ENCODE measurements at places on chromosomes 12 and 14.

DNA sequence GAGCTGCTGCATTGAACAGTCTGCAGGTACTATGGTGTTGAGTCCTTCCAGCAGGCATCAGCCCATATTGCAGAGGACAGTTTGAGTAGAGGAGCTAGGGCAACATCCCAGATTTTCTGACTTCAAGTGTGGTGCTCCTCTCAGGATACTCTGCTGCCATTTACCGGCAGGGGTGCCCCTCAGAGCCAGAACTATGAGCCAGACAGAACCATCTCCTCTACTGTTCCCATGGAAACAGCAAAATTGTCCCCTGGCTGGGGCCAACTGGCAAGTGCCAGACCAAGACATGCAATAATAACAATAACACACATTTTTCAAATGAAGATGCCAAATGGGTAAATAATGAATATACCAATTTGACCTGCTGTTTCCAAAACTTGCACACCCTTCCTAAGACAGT is 102.9 kb downstream of the ADCK1 start:
- DNase-seq: no peak

DNA sequence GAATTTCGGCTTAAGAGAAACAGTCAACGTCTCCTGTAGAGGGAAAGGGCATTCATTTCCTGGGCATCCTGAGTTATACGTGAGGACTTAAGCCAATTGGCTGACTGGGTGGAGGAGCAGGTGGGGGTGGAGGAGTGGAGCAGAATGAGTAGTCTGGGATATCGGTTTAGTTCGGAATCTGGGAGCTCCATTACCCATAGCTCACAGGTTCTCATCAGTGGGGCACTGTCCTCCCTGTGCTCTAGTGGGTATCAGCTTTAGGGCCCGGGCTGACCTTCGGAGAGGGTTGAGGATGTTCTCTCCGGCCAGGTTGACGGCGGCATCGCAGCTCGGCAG is 704 bp downstream of the SDR39U1 start:
- no peak for DNase-seq

DNA sequence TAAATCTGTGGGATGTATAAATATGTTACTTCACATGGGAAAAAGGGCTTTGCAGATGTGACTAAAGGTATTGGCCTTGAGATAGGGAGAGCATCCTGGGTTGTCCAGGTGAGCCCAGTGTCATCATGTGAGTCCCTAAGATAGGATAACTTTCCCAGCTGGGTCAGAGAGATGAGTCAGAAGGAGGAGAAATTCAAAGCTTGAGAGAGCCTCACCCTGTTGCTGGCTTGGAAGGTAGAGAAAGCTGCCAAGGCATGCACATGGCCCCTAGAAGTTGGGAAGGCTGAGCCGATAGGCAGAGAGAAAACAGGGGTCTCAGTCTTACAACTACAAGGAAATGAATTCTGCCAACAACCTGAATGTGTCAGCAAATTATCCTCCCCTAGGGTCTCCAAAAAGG is 213.0 kb downstream of the ADGRD1 start:
- no peak for DNase-seq

DNA sequence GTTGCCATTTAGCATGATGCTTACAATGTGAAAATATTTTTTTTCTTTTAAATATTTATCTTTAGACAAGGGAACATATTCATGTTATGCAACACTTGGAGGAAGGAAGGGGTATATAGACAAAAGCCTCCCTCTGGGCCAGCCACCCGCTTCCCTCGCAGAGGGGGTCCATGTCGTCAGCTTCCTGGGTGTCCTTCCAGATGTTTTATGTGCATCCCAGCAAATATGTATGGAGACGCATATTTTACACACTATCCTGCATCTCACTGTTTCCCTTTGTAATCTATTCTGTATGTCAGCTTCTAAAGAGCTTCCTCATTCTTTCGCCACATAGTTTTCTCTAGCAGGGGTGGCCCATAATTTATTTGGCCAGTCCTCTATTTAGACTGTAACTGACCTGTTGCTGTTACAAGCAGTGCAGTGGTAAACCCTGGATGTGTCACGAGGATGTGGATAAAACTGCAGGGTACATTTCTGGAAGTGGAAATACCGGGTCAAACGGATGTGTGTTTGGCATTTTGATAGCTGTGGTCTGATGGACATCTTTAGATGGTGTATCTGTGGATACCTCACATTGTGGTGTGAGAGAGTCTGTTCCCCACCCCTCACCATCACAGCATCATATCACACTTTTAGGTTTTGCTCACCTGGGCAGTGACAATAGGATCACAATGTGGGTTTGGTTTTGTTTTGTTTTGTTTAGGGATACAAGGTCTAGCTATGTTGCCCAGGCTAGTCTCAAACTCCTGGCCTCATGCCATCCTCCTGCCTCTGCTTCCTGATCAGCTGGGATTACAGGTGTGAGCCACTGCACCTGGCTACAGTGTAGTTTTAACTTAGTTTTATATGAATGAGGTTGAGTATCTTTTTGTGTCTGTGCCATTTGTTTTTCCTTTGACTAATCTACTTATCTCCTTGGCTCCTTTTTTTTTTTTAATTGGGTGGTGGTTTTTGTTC is 31.6 kb downstream of the FAM222A start:
- no peak for DNase-seq

DNA sequence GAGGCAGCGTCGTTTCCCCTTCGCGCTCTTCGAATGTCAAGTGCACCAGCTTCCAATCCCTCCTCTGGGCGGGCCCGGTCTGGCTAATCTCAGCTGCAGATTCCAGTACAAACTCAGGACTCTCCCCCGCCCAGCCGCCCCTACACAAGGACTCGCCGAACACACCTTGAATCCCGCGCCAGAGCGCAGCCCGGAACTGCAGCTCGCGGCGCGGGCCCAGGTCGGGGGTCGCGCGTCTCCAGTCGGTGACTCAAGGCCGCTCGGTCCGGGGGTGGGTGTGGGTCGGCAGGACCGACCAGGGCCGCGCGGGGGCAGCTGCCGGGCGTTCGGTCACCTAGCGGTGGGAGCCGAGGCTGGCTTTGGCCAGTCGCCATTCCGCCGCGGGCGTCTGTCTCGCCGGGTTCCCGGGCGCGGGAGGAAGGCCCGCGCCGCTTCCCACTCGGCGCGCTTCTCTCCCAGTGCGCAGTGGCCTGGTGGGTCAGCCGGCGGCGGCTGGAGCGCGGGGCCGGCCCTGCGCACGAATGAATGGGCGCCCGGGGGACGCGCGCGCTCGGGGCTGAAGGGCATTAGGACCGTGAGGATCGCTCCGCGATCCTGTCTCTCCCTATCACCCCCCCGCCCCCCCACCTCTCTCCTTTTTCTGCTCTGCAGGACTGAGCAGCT is at the start of gene GALNT16:
Gene GALNT16 (plus strand): TSS at position 632 of the 663 bp plus-strand sequence. CDS start 133 bp downstream, outside the sequence.
- DNase-seq: no peak

DNA sequence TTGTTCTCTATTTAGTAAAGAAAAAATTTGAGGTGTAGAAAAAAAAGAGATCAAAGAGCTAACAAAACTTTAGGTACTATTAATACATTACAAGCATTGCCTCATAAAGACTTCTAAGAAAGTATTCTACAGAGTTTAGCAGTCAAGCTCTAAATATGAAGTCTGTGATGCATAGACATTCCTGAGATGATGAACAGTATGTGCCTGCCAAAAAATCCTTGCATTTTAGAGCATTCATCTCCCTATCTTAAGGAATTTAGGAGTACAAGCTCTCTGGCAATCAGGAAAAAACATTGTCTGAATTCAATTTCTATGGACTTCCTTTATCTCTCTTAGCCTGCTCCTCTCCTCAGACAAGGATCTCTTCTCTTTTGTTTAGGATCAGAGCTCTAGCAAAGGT is 202.6 kb upstream of the LRFN5 start:
- DNase-seq: no peak

GRCh38 chr12:32493282-32493681 is 93.9 kb downstream of the FGD4 start:
- DNase-seq: no peak

DNA sequence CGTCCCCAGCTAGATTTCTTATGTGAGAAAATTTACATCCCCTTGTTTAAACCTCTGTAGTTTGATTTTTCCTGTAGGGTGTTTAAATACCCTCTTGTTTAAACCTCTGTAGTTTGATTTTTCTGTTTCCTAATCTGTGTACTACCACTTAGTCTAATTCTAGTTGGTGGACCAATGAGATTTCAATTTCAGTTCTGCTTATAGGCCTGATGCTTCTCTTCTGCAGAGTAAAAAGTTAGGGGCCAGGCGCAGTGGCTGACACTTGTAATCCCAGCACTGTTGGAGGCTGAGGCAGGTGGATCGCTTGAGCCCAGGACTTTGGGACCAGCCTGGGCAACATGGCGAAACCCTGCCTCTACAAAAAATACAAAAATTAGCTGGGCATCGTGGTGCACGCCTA is 11.5 kb downstream of the UBC start:
- DNase-seq: no peak

DNA sequence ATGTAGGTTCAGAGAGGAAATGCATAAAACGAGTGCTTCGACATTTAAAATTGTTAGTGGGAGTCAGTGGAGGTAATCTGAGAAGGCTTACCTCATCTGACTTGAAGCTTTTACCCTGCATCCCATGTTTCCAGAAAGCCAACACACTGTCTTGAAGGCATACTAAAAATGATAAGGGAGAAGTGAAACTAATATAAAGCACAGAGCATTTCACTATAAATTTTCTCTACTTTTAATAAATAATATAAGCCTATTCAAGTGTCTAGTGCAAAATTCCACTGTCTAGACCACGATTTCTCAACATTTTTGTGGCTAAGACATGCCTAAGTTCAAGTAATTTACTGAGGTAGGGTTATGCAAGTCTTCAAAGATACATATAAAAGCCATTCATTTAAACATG is 29.1 kb upstream of the CDKL1 start:
- DNase-seq: no peak

DNA sequence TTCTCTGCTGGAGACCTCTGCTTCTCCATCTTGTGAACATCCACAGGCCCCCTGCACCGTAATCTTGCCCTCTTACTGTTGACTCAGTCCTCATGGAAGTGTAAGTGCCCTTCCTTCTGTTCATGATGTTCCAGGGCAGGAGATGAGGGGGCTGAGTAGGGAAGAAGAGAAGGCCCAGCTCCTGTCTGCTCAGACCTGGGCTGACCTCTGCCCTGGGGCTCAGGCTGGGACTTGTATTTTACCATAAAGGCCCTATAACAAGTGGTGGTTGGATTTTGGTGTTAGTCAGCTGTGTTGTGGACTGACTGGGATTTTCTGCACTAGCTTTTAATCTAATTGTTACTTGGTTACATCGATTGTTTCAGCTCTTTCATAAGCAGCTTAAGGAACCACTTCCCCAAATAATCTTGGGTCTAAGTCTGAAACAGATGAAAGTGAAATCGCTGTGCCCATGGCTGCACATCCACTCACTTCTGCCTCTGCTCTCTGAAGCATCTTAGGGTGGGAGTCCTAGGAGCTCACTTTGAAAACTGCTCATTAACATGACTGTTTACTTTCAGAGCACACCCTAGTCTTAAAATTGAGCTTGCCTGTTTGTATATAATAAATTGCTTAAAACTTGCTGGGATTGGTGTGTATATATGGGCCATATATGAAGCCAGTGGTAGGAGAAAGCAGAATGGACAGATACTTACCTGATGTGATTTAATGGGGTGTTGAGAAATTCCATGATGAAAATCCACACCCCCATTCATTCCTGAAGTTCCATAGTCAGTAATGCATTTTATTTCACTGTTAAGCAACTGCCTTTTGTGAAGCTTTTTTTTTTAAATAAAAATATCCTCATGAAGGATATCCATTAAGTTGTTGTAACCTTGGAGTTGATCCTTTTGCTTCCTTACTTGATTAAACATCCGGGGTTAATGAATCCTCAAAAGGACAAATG is 17.7 kb downstream of the C12orf71 start:
- DNase-seq: no peak

DNA sequence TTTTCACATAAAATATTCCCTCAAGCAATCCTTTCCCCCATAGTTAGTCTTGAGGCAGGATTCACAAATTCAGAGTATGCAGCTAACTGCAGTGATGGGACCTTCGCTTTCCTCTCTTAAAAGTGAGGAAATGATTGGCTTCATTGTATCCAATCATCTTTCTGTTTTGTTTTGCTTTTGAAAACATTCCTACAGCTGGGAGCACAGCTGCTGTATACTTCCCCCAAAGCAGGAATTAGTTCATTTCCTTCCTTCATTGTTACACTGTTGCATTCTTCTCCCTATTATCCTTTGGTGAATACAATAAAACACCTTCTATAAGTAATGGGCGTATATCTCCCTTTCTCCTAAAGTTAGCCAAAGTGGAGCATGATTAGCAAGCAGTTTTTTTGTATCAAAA is 9.4 kb upstream of the GAS2L3 start:
- no peak for DNase-seq

GRCh38 chr12:4849795-4850345 is 59.8 kb upstream of the KCNA1 start:
- no peak for DNase-seq

DNA sequence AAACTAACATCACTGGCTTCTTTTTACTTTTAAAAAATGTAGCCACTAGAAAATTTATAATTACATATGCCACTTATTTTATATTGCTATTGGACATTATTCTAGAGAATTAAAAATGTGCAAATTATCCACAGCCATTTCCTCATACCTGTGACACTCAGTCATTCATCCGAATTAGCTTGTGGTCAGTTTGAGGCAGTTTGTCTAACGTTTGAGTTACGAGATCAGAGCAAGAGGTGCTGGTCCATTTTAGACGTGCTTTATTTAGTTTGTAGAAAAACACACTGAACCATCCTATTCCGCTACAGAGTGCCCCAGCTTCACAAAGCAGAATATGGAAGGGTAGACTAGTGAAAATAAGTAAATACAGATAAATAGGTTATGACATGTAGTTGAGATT is 513.0 kb downstream of the NRXN3 start:
- no peak for DNase-seq

DNA sequence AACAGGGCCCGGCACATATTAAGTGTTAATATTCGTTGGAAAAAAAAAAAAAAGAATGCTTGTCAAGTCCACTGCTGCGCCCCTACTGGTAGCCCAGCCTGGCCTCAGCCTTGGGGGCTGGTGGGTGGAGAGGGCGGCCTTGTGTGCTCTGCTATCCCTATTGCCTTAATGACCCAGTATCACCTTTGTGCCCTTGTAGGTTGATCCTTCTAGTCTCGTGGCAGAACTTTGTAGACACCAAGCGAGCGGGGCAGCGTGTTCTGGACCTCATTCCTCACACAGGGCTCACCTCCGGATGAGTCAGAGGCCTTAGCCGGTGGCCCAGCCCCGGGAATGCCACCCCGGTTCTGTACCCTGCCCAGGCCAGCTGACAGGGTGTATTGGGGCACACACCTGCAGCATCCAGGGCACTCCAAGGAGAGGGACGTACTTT is 1.8 kb upstream of the RCOR1 start:
- DNase-seq: no peak

GRCh38 chr12:39300799-39301198 is 142.1 kb downstream of the KIF21A start:
- no peak for DNase-seq

DNA sequence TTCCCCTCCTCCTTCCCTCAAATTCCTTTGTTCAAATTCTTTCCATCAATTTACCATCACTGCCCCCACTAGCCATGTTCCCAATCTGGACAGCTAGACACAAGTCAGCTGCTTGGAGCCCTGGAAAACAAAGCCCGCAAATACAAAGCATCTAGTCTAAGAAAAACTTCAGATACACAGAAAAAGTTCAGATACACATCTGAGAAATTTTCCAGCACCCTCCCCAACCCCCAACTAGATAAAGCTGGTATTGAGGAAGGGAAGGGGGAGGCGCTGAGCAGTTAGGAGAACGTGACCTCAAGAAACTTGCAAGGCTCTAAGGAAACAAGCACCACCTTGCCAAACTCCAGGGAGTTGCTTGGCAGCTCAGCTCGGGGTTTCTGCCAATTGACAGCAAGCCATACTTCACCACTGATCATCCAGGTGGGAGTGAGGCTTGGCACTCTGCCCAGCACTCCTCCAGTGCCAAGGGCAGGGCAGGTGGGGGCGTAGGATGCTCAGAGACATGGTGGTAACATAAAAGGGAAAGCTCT is 5.1 kb upstream of the CNIH1 start:
- no peak for DNase-seq

- DNase-seq: no peak
Observed at GRCh38 chr12:3456809-3457208, 34.2 kb upstream of the PRMT8 start.

All from stimulated activated CD4-positive, alpha-beta T cell treated with anti-CD3 and anti-CD28 coated beads, Interleukin-15, amount 100 ng/mL, for 48 hours (primary cell).